CD4-positive, alpha-beta T cell (primary cell): ENCODE measurements at places on chromosomes 7 and 10.

- DNase-seq = no peak
Measured at GRCh38 chr10:49050906-49051305, 64.4 kb downstream of the VSTM4 start.

DNA sequence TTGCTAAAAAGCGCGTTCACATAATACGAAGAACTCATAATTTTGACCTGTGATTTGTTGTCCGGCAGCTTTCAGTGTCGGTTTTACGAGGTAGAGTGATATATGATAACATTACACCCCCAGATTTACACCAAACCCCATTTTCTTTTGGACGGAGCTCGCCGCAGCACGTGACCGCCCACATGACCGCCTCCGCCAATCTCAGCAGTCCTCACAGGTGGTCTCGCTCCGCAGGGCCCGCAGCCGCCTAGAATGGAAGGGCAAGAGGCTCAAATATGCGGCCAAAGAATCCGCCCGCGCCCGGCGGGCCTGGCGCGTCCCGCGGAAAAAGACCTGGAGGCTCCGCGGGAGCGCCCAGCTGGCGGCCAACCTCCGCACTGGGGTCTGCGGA lies at the start of gene HOXA7:
TSS of gene HOXA7 (minus strand) at position 168 of the 391 bp plus-strand sequence. CDS start at position 38, 130 bp downstream.
- no peak for DNase-seq

DNA sequence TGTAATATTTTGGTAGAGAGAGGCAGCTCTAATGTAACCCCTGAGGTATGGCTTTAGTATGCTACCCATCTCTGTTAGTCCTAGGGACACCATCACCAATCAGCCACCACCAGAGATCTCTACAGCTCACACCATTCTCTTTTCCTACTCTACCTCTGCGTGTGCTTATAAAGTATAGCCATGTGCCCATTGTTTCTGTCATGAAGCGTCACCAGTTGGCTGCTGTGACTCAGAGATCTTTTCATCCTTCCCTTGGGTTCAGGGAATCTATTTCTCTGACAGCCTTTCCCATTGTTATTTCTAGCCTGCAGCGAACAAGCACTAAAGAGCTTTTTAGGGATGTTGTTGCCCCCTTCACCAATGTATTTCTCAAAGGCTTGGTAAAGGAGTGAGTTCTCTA lies 103.3 kb downstream of the TPST1 start:
- no peak for DNase-seq

GRCh38 chr10:61958805-61959204 lies 57.3 kb downstream of the ARID5B start:
- DNase-seq = no peak

DNA sequence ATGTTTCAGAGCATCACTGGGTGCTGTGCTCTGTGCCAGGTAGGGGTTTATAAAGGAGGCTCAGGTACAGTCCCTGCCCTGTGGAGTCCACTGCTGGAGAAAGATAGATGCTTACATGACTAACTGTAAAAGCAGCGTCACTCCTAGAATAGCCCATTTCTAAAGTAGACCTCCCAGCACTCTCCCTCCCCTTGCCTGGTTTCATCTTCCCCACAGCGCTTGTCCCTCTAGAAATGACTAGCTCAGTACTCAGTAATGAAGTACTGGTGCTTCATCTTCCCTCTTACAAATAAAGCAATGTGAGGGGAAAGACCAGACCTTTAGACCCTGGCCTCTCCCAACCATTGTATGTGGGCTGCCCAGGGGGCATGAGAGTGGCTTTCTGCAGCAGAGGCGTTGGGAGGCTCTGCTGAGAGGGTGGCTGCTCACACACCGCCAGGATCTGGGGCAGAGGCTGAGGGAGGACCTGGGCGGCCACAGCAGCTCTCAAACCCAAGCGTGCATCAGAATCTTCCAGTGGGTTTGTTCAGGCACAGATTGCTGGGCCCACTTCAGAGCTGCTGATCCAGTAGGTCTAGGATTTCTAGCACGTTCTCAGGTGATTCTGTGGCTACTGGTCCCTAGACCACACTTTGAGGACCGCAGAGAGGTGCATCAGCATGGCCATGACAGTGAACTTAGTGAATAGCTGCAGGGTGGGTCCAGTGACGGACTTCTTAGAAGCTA lies 110.3 kb upstream of the ANLN start:
- no peak for DNase-seq

DNA sequence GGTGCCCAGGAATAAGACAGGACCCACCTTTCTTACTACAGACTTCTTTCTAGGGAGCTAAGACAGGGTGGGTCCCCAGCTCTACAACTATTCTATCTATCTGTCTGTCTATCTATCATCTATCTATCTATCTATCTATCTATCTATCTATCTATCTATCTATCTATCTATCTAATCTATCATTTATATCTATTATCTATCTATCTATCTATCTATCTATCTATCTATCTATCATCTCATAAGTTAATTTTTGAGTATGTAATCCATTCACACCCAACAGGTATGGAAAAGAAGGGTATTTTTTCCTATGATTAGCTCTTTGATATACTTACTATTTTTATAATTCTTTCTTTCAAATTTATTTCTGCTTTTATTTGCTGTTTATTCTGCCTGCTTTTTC lies 55.9 kb downstream of the BAMBI start:
- DNase-seq = no peak

DNA sequence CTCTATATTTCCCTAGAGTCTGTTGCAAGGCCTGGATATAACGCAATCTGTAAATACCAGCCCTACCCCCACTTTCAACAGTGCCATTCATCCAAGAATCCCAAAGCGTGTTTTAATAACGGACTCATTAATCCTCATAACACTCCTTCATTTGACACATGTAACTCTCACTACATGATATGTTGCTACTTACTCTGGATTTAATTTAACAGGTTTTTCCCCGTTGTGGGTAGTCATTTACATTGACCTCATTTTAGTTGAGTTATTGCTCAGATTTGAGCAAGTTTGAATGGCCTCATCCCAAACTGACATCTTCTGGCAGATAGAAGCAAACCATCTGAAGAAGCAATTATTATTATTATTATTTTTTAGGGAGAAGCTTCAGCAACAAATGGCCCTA lies 125.4 kb upstream of the NPVF start:
- DNase-seq = no peak
